ENCODE measurements at places on chromosomes 2 and 18.

GRCh38 chr2:226905718-226906117 lies 69.9 kb downstream of the RHBDD1 start:
- DNase-seq, result no peak

GRCh38 chr18:9088252-9088651 lies 14.2 kb upstream of the NDUFV2 start:
- no peak for DNase-seq

DNA sequence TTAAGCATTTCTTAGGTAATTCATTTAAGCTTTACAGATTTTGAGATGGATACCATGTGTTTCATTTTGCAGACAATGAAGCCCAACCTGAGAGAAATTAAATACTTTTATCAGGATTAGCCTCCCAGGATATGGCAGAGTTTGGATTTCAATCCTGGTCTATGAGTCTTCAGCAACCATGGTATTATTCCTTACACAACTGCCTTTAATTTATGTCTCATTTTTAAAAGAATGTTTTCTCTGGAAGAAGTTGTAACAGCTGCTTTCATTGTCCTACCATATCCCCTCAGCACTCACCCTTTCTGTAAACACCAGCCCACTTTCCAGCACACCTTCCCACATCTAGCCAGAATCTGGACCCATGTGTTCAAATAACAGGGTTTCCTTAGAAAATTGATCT lies 863.7 kb upstream of the VRK2 start:
- DNase-seq, result no peak

- DNase-seq, result no peak
Measured at GRCh38 chr2:27280826-27281225, 1.4 kb upstream of the TRIM54 start.

GRCh38 chr2:181352158-181352557 lies 105.0 kb upstream of the ITGA4 start:
- no peak for DNase-seq

DNA sequence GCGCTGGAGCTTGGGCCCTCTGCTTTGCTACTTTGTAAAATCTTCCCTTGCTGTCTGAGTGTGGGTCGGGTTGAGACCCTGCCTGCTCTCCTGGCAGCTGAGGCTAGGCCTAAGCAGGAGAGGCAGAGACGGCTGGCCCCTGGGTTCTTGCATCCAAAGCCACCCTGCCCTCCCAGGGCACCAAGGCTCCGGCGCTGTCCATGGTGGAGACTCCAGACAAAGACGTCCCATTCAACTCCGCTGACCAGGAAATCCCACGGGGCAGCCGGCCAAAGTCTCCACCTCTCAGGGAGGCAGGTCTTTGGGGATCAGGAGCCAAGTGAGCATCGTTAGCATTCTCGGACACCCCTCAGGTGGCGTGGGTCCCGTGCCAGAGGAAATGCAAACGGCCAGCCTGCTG lies 2.6 kb upstream of the PRLH start:
- DNase-seq, result no peak

- no peak for DNase-seq
Measured at GRCh38 chr2:113846429-113846828, 43.5 kb upstream of the ACTR3 start.

DNA sequence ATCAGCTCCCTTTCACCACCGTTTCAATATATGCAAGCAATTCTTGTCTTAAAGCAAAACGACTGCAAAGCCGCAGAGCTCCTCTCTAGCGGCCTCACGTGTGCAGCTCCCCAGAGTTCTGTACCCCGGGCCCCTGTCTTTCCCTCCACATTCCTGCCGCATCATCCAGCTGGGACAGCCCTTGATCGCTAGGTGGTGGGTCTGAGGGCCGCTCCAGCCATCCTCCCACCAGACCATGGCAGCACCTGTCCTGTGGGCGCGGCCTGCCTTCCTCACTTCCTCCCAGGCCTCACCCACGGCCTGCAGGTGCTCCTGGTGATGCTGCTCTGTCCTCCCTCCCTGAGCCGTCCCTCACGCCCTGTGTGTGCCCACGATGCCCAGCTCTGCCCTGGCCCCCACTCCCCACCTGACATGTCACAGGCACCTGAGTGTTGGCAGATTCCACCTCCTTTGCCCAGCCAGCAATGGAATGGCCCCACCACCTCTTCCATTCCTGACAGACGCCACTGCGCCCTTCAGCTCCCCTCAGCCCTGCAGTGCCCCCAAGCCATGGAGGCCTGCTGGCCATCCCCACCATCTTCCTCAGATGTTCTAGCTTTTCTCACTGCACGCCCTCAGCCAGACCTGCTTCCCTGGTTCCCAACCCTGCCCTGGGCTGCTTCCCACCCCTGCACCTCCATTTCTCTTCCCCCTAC lies 15.3 kb upstream of the ALLC start:
- no peak for DNase-seq

DNA sequence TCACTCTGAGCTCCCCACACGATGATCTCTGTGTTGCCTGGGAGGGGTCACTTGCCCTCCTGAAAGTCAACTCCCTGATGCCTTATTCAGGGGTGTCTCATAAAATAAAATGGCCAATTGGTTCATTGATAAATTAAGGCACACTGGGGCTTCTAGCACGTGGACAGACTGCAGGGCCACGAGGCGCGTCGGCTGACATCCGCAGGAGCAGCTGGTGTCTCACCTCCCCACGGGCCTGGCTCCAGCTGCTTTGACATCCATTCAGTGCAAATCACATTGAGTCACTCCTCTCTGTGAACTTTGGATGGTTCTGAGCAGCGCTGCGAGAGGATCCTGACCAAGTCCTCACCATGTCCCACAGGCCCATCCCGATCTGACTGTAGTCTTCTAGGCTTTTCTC lies 4.6 kb upstream of the ST8SIA3 start:
- no peak for DNase-seq

GRCh38 chr2:240816584-240817495 lies 3.2 kb downstream of the KIF1A start:
- no peak for DNase-seq

DNA sequence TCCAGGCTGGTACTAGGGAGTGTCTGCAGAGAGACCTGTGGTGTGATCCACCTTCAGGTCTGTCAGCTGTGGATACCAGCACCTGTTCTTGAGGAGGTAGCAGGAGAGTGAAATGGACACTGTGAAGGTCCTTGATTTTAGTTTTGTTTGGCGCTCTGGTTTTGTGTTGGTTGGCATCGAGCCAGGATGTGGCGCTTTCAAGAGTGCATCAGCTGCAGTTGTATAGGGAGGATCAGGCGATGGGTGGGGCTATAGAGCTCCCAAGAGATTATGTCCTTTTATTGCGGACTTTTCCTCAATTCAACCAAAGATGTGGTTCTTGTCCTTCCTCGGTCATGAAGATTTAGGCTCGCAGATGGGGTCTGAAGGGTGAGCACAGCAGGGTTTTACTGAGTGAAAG lies 37.5 kb downstream of the SLC39A10 start:
- no peak for DNase-seq

GRCh38 chr2:203446071-203446481 lies 89.0 kb downstream of the RAPH1 start:
- DNase-seq, result no peak

DNA sequence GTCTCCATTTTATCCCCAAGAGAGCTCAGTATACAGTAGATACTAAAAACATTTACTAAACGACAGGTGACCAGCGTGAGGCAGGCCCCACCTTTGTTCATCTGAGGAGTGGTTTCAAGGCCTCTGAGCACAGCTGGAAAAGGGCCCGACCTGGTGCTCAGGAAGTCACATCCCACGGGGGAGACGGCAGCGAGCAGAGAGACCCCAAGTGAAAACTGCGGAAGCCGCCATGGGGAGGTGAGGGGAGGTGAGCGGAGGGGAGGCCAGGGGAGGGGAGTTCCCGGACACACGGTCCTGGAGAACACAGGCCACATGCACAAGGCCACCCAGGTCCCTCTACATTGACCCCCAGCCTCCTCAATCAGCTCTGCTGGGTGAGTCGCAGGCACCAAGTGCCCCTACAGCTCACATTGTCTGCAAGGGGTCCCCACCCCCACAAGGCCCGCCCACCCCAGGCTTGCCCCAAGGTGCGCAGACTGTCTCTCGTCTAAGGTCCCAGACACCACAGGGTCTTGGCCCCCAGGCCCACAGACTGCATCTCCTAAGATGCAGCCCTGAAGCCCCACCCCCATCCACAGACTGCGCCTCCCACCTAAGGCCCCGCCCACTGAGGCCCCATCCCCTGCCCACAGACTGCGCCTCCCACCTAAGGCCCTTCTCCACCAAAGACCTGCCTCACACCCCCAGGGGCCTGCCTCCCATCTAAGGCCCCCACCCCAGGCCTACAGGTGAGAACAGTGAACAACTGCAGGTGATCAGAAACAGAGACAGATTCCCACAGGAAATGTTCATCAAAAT lies 19.1 kb downstream of the PARD6G start:
- DNase-seq, result no peak

- no peak for DNase-seq
Measured at GRCh38 chr2:27823135-27823534, 51.6 kb downstream of the MRPL33 start.

DNA sequence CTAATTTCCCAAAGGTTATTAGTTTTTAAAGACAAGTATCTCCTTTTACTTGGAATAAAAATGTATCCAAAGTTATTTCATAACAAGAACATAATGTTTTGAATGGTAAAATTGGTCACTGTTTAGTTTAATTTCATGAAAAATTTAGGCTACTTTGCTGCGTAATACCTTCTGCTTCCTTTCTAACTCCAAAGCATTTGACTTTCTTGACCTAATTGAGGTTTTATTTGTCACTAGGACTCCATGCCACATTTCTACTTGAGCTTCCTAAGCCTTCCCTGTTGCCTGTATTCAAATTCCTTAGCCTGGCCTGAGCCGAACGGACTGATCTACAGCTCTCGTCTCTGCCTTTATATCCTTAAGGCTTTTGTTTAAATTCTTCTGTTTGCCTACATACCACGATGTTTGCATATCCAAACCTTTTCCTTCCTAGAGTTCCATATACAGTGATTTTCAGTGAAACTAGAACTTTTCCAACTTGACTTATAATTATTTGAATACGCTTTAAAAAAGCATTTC lies 25.1 kb downstream of the ARMC9 start:
- DNase-seq, result no peak

GRCh38 chr2:37802899-37803379 lies 122.1 kb upstream of the RMDN2 start:
- no peak for DNase-seq

GRCh38 chr2:240309214-240309613 lies 126.2 kb upstream of the GPC1 start:
- DNase-seq, result no peak

DNA sequence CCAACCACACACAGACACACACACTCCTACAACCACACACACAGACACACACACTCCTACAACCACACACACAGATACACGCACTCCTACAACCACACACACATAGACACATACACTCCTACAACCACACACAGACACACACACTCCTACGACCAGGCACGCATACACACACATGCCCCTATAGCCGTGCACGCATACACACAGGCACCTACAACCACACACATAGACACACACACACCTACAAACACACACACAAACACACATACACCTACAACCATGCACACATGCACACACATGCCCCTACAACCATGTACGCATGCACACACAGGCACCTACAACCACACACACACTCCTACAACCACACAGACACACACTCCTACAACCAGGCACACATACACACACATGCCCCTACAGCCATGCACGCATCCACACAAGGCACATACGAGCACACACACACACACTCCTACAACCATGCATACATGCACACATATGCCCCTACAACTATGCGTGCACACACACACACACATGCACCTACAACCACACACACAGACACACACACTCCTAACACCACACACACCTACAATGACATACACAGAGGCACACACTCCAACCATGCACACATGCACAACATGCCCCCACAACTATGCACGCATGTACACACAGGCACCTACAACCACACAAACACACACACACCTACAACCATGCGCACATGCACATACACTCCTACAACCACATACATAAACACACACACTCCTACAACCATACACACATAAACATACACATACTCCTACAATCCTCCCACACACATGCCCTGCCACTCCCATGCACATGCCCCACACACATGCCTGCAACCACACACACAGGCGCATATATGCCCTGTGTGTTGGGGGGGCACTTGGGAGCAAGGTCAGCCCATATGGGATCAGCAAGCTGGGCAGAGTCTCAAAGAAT lies 19.1 kb upstream of the TEX51 start:
- DNase-seq, result no peak

DNA sequence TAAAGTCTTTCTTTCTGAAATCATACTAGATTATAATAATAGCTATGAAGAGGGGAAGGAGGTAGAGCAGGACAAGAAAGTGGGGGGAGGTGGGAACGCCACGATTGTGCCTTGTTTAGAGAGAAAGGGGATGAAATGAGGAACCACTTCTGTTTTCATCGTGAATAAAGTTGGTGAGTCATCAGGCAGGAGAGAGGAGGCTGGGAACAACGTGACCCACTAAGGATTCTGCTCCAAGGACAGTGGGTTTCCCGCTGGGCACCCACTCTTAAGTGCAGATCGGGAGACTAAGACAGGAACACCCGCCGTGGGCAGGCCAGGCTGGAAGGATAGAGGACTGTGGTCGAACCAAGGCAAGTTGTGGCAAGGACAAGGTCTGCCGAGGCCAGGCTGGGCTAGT lies 158.2 kb downstream of the L3MBTL4 start:
- DNase-seq, result no peak

DNA sequence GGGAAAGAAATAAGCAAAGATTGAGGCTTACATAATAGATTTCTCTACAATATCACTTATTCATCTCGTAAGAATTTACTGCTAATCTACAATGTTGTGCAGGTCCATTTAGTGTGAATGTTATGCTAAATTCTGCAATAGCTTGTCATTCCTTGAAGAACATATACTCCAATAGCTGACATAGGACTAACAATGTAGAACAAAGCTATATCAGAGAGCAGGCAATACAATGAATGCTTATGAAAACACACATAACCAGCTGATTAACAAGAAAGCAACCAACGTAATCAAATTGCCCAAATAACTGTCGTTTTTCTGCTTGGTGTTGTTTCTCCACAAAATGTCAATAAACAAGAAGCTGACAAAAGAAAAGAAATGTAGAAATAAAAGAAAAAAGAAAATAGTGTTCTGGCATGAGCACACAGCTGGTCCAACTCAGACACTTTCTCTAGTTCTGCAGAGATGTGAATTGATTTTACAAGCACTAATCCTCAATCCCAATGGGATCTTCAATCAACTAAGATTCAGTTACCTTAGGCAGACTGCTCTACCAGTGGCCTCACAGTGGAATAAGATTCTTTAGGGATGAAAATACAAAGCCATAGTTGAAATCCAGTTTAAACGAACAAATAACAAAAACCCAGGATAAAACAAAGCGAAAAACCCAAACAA lies 1024.7 kb upstream of the PIK3C3 start:
- DNase-seq, result no peak

Measured in stimulated activated CD8-positive, alpha-beta memory T cell treated with anti-CD3 and anti-CD28 coated beads, Interleukin-2, amount 100 ng/mL, for 1 hour (primary cell).